Mesenchymal stem cell (in vitro differentiated cells and primary cell): ENCODE measurements at places on chromosomes 4 and X.
A peak's percentile ranks its signal among the peaks of the same experiment; 100 is the strongest.

DNA sequence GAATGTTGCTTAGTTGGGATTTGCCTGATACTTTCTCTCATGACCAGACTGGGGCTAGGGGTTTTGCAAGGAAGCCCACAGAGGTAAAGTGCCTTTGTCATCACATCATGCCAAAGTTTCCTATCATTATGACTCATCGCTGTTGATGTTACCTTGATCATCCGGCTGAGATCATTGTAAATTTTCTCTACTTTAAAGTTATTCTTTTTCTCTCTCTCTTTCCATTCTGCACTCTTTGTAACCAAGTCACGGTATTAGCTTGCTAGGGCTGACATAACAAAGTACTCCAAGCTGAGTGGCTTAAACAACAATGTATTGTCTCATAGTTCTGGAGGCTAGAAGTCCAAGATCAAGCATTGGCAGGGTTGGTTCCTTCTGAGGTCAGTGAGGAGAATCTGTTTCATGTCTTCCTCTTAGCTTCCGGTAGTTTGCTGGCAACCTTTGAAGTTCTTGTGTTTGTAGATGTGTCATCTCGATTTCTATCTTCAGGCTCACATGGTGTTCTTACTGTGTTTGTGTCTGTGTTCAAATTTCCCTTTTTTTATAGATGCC, 113.0 kb downstream of the DTHD1 start:
- DNase-seq = no peak

GRCh38 chr4:55921093-55921492, 27.7 kb upstream of the CEP135 start:
- no peak for DNase-seq

- no peak for DNase-seq
These were observed 71.0 kb downstream of the SLC10A6 start for GRCh38 chr4:86778175-86778574.

- DNase-seq = no peak
These were observed 101.2 kb upstream of the SLC4A4 start for GRCh38 chr4:71237641-71238040.

GRCh38 chr4:95517576-95518345, 31.0 kb downstream of the UNC5C start:
- no peak for DNase-seq

- DNase-seq = no peak
These were observed 53.3 kb downstream of the NBDY start for GRCh38 chrX:56782352-56782751.

GRCh38 chr4:90943311-90943710, 816.1 kb downstream of the CCSER1 start:
- peak; percentile 1 for DNase-seq

GRCh38 chrX:81377329-81377728, 175.4 kb downstream of the SH3BGRL start:
- peak; percentile 20 for DNase-seq
